Suppressor macrophage (primary cell): ENCODE measurements at places on chromosomes 1 and 21.

GRCh38 chr1:226764533-226764932, 25.5 kb upstream of the ITPKB start:
- DNase-seq, result no peak

DNA sequence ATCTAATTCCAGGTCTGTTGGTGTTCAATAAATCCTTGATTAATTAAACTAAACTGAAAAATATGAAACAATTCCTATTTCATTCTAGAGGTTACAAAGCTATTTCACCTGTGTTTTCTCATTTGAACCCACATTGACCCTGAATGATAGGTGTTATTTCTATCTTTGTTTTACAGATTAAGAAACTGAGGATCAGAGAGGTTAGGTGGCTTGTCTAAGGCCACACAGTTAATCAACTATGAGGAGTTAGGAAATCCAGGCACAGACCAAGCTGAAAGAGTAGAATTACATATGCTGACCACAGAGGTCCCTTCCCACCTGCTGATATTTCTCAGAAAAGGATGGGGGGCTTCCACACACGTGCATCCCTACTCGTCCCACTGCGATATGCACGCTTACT, 487 bp downstream of the PIGR start:
- DNase-seq, result no peak

- DNase-seq, result no peak
Observed at GRCh38 chr21:27047658-27048314, 80.9 kb upstream of the ADAMTS5 start.

- DNase-seq, result no peak
Observed at GRCh38 chr1:218488986-218489385, 143.8 kb downstream of the TGFB2 start.

GRCh38 chr1:244735876-244736561, 83.1 kb downstream of the DESI2 start:
- no peak for DNase-seq

- no peak for DNase-seq
Observed at GRCh38 chr1:217369271-217369981, 261.5 kb downstream of the GPATCH2 start.

DNA sequence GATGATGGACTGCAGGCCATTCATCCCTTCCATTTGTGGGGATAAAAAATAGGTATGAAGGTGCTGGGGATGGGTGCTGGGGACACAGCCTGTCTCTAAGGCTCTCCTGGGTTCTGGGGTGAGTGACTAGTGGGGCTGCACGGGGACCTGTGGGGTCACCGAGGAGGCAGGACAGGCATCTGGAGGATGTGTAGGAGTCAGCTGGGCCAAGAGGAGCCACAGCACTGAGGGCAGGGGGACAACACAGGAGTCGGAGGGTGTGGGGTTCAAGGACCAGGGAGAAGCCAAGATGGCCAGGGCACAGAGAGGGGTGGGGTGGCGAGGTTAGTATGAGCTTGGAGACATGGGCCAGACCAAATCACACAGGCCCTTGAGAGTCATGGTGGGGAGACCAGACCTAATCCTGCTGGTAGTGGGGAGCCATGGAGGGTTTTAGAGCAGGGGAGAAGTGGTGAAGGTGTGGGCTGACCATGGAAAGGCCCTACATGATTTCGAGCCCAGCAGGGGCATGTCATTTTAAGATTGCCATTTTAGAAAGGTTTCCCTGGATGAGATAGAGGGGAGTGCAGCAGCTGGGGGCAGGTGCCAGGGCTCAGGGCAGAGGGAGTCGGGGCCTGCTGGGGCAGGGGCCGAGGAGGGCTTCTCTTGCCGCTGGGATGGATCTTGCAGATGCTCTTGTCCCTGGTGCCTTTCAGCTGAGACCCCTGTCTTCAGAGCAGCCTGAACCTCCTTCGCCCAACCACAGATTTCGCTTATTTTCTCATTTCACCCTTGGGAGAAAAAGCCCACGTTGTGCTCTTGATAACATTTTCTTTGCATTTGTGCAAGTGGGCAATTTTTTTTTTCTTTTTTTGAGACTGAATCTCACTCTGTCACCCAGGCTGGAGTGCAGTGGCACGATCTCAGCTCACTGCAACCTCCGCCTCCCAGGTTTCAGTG, 22.7 kb downstream of the SERINC2 start:
- no peak for DNase-seq

- DNase-seq, result no peak
Observed at GRCh38 chr1:12480041-12480440, 138.0 kb downstream of the DHRS3 start.

- DNase-seq, result peak; percentile 4
Observed at GRCh38 chr1:170668209-170669106, 4.5 kb downstream of the PRRX1 start.

GRCh38 chr1:28392027-28392652, 22.6 kb downstream of the PHACTR4 start:
- DNase-seq, result peak; percentile 41

GRCh38 chr1:248375446-248375845, at the start of gene OR2T6:
Gene OR2T6, plus strand, starts transcription at chr1:248375746. Its CDS starts 11,863 bp downstream, at chr1:248387609.
- no peak for DNase-seq

GRCh38 chr1:93842750-93843500, 36.1 kb downstream of the DNTTIP2 start:
- no peak for DNase-seq

- no peak for DNase-seq
Observed at GRCh38 chr1:107000902-107001301, 55.6 kb upstream of the PRMT6 start.

- DNase-seq, result peak; percentile 40
Observed at GRCh38 chr1:184418652-184419349, 32.0 kb downstream of the C1orf21 start.

- no peak for DNase-seq
Observed at GRCh38 chr1:160066829-160067745, 2.9 kb downstream of the KCNJ10 start.

- DNase-seq, result peak; percentile 40
Observed at GRCh38 chr1:227729881-227730629, 5.0 kb downstream of the JMJD4 start.

DNA sequence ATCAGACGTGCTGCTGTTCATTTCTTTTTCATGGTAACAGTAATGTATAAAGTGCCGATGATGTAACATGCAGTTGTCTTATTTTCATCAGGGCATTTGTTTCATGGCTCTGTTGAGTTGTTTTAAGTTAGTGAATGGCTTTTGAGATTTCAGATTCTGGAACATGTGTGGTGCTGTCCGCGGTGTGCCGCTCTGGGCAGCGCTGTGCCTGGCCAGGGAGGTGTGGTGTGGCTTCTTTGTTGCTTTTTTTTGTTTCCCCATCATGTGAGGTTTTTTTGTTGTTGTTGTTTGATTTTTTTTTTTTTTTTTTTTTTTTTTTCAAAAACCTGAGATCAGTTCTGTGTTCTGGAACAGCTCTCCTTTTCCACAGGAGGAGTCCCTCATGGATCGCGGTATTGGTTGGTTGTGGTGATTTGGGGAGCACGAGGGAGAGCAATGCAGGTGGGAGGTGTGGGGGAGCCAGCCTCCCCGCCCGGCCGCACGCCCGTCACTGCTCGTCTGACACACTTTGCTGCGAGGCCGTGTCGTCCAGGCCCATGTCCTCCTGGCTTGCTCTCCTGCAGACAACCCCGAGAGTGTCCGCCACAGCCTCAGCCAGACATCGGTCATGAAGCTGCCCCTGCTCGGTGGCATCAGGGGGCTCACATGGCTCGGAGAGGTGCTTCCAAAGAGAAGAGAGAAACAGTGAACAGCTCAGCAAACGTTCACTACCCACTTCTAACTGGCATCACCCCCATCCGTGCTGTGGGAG, 33.6 kb downstream of the NTPCR start:
- DNase-seq, result no peak

GRCh38 chr1:212628046-212628445, 19.5 kb downstream of the ATF3 start:
- no peak for DNase-seq

- DNase-seq, result no peak
Observed at GRCh38 chr1:101166583-101167120, 70.2 kb upstream of the S1PR1 start.
